NCI-H226 (cell line): ENCODE measurements at places on chromosomes 6 and 20.

DNA sequence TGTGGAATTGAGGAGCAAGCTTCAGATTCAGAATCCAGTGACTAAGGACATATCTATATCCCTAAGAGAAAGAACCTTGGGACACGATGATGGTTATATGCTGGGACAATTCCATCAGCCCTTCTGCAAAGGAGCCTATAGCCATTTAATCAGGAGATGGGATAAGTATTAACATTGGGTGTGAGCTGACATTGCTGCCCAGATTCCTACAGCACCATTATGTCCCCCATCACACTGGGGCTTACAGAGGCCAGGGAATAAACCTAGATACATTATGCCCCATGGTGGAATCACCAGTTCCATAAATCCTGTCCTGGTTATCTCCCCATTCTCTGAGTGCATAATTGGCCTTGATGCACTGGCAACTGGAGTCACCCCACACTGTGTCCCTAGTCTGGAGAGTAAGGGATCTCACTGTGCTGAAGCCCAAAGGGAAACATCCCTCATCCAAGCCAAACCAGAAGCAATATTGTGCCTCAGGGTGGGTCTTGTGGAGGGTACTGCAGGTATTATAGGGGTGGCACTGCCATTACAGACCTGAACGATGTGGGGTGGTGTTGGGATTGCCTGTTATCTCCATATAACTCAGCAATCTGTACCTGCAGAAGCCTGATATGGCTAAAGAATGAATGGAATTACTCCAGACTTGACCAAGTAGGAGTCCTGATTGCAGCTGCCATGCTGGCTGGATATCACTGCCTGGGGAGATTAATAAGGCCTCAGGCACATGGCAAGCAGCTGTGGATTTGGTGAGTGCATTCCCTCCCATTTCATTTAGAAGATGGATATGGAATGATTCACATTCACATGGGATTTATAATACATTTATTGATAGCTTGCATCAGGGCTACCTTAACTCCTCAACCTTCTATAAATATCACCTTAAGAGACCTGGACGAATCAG, 5.0 kb downstream of the HLA-A start:
- DNase-seq: peak; percentile 68

- no peak for DNase-seq
These were observed 559.6 kb downstream of the RFPL4B start for GRCh38 chr6:112906726-112907125.

- no peak for DNase-seq
These were observed 220.7 kb downstream of the CDC5L start for GRCh38 chr6:44608175-44608574.

- DNase-seq: no peak
These were observed 81.2 kb downstream of the PDE7B start for GRCh38 chr6:135932651-135933050.

- no peak for DNase-seq
These were observed 165.0 kb downstream of the TBC1D7 start for GRCh38 chr6:13163161-13163944.

DNA sequence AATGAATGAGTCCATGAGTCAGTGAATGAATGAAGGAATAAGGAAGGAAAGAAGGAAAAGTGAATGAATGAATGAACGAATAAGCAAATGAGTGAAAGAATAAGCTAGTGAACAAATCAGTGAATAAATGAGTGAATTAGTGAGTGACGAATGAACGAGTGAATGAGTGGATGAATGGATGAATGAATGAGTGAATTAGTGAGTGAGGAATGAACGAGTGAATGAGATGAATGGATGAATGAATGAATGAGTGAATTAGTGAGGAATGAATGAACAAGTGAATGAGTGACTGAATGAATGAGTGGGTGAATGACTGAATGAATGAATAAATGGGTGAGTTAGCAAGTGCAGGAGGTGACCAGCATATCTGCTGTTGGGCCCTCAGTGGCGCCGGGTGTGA, 3.8 kb downstream of the SRMS start:
- DNase-seq: no peak

DNA sequence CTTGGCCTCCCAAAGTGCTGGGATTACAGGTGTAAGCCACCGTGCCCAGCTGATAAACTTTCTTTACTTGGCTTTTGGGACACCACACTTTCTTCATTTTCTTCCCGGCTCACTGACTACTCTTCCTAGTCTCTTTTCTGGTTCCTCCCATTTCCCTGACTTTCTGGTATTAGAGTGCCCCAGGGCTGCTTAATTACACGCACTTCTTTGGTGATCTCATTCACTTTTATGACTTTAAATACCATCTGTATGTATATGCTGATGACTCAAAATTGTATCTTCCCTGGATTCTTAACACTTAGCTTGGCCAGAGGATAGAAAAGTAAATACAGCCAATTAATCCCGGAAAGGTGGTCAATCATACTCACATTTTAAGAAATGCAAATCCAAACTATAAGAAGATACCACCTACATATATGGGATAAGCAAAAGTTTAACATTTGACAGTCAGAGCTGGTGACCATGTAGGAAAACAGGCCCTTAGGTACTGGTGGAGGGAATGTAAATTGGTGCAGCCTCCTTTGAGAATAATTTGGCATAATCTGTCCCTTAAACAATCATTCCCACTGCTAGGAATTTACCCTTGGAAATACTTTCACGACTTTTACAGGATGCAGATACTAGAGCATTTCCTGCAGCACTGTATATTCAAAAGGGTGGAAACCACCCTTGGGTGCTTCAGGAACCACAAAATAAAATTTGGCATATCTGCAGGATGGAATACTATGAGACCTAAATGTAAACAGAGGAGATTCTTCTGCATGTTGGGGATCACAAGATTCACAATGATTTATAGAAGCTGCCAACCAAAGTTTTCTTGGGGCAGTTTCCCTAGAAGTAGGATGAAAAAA, 9.4 kb upstream of the NANP start:
- DNase-seq: peak; percentile 31

DNA sequence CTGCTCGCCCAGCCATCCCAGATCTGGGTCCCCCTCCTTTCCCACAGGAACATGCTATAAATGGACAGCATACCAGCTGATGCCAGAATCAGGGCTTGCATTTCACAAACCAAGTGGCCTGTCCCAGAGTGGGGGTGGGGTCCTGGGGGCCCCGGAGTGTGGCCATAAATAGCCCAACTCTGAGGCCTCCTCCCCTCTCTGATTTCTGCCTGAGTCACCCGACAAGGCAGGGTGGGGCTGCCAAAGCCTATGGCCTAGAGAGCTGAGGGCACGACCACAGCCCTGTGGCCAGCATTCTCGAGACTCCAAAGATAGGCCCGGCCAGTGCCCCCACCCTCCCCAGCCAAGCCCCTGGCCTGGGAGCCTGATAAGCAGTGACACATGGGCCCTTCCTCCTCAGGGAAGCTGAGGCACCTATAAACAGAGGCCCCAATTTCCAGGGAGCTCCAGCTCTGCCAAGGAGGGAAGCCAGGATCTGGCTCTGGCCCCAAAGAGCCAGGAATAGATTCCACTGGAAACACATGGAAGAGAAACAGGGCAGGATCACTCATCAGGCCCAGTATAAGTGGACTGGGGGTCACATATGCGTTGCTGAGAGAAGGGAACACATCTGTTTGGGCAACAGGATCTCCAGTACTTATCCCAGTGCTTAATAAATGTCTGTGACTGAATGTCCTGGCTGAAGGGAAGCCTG, 20.3 kb downstream of the SNTA1 start:
- peak; percentile 66 for DNase-seq

DNA sequence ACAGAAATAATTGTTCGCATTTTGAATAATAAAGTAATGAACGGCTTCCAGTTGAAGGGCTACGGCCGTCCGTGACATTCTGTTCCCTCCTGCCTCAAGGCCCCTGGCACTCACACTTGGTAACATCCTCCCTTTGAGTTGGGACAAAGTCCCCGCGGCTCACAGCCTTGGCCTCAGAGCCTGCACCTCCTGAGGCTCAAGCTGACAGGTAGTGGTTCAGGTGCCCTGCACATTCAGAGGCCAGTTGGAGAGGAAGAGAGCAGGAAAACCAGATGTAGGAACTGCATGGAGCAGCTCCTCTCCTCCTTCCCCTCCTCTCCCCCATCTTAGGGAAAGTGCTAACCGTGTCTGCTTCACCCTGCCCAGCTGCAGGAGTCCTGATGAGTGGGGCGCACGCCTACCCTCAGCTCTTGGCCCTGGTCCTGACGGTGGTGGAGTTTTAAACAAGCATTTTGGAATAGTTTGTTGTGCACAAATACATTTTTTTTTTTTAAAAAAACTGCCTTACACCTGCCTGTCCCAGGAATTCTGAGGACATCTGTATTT, 393.1 kb downstream of the SMOC2 start:
- no peak for DNase-seq

DNA sequence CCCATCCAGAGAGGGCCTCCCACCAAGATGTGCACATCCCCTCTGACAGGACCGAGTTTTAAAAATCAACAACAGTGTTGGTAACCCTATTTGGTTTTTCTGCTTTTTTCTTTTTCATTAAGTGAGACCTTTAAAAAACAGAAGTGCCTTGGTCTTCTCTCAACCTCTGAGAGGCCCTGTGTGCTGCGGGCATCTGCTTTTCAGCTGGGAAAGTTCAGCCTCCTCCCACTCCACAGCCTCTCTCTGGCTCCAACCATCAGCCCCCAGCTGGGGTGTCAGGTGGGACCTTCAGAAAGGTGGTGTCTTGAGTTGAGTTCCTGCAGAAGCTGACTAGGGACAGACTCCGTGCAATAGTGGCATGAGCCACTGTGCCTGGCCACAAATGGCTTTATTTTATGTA, 64.6 kb upstream of the ZMYND8 start:
- DNase-seq: no peak

DNA sequence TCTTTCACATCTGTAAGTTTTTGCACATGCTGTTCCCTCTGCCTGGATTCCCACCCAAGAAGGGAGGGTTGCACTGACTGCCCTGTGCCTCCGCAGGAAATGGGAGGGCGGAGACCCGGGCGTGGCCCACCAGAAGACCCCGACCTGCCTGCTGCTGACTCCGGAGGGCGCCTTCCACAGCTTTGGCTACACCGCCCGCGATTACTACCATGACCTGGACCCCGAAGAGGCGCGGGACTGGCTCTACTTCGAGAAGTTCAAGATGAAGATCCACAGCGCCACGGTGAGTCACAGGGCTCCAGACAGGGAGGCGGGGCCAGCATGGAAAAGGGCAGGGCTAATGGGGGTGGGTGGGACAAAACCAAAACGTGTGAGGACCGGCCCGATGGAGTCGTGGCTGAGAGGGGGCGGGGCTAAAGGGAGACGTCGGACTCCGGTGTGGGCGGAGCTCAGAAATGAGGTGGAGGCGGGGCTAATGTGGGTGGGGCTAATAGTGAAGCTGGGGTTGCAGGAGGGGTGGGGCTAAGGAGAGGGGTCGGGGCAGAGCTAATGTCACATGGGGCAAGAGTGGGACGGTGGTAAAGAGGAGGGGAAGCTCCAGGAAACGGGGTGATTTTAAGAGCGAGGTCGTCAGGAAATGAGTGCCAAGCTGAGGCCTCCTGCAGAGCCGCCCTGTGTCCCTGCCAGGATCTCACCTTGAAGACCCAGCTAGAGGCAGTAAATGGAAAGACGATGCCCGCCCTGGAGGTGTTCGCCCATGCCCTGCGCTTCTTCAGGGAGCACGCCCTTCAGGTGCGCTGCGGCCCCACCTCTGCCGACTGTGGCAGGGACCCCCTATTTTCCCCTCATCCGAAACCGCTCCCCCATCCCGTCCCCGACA, 12.6 kb downstream of the HSPA12B start:
- DNase-seq: no peak

DNA sequence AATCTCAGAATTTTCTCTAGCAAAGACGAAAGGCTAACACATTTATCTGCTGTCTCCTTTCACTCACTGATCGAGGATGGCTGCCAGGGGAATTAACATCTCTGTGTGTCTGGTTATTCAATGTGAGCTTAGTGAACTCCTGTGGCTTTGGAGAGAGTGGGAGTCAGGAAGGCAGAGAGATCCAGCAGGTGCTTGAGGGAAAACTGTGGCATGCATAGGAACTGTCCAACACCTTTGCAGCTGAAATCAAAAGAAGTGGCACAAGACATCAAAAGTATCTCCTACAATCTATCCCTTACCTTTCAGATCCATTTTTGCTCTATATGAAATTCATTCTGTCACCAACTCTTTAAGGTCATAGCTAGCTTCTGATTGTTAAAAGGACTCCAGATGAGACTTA, 11.8 kb upstream of the FAM184A start:
- DNase-seq: peak; percentile 3

GRCh38 chr20:24938498-24938897, 10.6 kb upstream of the CST7 start:
- DNase-seq: no peak

GRCh38 chr20:487655-488054, 25.3 kb upstream of the TBC1D20 start:
- DNase-seq: no peak
